Uterine smooth muscle cell (primary cell): ENCODE measurements at places on chromosomes 1 and 21. TPM values are rescaled to one million over a fixed set of nuclear protein-coding genes. Genes with fewer than 3 reads are reported as not detected.

The TAS1R3 gene
- total RNA-seq: 0.11 and 0.12 TPM in 2 replicates

The SUSD4 gene
- total RNA-seq: 0.44 TPM in 1 of 2 replicates, not detected in the other

The SPRR5 gene
- total RNA-seq: not detected in 2 replicates

The CD48 gene
- total RNA-seq: under 0.01 TPM in 1 of 2 replicates, not detected in the other

The GIPC2 gene
- total RNA-seq: 0.11 and 0.12 TPM in 2 replicates
